ENCODE measurements at places on chromosomes 3 and 15.

- DNase-seq, result no peak
These were observed 293.6 kb downstream of the GAP43 start for GRCh38 chr3:115916866-115917265.

- no peak for DNase-seq
These were observed 193.1 kb downstream of the NR1D2 start for GRCh38 chr3:24137958-24138875.

DNA sequence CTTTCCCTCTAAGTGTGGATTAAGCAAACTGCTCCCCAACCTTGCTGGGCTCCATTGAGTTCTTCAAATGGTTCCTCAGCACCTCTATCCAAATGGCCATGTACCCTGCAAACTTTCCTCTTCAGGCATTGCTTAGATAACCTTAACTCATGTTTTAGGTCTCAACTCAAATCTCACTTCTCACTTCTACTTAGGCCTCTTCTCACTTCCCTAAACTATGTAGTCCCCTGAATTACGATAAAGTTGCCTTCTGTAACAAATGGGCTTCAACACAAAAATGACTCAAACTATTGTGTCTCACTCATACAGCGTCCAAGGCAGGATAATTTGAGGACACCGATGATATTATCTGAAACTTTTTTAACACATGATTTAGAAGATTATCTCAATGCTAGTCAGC lies 62.4 kb upstream of the STAC start:
- no peak for DNase-seq

DNA sequence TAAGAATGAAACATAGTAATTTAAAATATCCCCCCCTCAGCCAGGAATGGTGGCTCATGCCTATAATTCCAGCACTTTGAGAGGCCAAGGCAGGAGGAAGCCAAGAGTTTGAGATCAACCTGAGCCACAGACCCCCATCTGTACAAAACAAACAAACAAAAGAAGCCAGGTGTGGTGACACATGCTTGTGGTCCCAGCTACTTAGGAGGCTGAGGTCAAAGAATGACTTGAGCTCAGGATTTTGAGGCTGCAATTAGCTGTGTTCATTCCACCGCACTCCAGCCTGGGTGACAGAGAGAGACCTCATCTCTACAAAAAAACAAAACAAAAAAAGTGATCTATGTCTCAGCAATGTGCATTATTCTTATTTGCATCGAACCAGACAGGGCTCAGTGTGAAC lies 800.8 kb downstream of the MCTP2 start:
- no peak for DNase-seq

DNA sequence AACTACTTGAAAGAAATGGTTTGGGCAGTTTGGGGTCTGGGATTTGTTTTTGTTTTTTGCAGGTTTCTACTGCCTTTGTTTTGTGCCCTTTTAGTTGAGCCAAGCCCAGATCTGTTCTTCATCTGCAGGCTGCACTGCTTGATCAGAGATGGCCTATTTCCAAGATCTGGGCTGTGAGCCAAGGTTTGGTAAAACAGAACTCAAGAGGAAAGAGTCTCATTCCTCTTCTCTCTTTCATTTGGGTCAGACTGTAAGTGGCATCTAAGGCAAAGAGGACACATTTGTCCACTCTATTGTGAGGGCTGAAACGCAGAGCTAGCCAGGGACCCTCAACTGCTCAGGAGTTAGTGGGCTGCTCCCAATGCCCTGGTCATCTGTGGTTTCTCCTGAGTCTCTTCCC lies 104.4 kb upstream of the UBE3A start:
- no peak for DNase-seq

- DNase-seq, result no peak
These were observed 388.1 kb downstream of the FGF12 start for GRCh38 chr3:192339214-192339613.

DNA sequence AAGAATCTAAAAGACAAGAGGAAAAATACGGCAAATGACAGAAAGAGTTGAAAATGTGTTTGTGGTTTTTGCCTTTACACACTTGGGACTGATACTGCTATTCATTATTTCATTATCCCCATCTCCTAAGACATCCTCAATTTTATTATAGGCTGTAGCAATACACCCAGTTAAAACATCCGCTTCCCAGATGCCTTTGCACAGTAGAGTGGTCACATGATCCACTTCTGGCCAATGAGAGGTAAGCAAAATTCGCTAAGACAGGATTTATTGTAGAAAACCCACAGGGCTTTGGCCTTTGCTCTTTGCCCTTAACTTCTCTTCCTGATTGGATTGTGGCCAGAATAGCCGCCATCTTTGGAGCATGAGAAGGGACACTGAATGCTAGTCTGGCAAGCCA lies 53.2 kb upstream of the BOC start:
- no peak for DNase-seq

DNA sequence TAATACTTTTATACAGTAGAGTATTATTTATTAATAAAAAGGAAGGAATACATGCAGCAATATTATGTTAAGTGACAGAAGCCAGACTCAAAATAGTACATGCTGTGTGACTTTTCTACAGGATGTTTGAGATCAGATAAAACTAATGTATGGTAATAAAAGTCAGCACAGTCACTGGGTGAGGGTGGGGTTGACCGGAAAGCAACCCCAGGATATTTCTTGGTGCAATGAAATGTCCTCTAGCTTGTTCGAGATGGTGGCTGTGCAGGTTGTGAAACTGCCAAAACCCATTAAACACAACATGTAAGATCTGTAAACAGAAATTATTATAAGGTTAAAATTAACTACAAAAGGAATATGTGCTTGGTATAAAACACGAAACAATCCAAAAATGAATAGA lies 20.8 kb upstream of the ALDH1L1 start:
- no peak for DNase-seq

DNA sequence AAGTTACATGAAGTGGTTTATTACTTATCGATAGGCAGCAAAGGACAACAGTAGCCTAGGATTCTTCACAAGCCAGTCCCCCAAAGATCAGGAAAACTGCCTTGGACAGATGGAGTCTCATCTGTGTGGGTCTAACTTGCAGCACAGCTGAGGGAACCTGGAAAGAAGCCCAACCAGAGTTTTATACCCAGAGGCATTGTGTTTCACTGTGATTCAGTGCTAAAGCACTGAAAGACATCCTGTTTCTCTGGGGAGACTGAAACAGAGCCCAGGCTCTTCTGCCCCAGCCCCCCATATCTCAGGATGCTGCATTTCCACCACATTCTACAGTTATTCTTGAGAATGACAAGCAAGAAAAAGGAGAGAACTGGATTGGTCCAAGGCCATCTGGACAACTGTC lies 48.2 kb upstream of the PYDC2 start:
- no peak for DNase-seq

DNA sequence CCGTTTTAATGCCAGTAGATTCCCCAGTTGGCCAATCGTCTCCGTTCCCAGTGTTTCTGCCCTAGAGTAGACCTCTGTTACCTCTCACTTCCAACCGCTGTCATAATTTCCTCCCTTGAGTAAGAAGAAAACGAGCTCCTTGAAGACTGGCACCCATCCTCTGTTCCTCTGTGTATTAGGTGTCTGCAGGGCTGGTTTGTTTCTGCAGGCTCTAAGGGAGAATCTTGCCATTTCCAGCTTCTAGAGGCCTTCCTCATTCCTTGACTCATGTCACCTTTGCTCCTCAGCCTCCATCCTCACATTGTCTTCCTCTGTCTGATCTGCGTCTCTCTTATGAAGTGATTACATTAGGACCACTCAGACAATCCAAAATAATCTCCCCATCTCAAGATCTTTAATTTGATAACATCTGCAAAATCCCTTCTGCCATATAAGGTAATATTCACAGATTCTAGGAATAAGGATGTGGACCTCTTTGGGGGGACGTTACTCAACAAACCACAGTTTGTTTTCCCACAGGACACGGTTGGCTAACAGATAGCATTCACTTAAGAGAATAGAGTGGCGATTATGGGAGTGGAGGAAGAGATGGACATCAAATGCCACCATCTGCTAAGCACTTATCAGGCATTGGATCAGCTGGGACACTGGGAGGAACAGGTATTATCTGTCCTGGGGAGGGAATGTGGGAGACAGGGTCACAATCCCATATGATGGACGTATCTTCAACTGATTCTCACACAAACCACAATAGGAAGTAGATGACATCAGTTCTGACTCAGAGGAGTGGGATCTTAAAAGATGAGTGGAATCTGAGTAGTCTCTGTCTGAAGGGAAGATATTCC lies 17.1 kb downstream of the ARHGAP31 start:
- no peak for DNase-seq

GRCh38 chr3:56389183-56389830 lies 79.0 kb downstream of the ERC2 start:
- DNase-seq, result no peak

- DNase-seq, result no peak
These were observed 143.3 kb upstream of the SLCO3A1 start for GRCh38 chr15:91710080-91710698.

- DNase-seq, result no peak
These were observed 348.5 kb downstream of the PYDC2 start for GRCh38 chr3:191809326-191809949.

DNA sequence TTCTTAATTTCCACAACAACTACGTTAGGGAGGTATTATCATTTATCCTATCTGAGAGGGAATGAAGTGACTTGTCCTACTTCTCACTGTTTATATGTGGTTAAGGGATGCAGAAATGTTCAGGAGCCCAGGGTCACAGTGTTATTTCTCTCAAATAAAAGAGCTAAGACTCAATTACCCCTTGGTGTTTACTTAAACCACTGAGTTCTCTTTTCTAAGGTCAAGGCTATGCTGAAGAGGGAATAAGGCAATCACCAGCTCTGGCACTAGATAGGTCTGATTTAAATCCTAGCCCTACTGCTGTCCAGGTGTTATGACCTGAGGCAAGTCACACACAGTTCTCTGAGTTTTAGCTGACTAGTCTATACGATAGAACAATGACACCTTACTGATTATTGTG lies 35.7 kb upstream of the BCL6 start:
- no peak for DNase-seq

DNA sequence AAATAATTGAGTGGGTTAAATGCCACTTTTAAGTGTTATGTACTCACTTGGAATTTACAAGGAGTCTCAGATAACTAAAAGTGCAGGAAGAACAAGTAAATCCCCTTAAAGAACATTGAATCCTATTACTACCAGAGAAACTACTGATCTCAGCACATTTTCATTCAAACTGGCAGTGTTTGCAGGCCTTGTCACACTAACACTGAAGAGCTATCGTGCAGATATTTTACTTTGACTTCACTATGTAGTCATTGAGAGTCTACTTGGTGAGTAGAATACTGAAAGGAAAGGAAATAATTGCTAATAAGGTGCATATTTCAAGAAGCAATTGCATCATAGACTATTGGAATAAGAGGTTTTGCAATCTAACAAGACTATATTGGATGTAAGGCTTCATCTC lies 721.4 kb upstream of the CBLB start:
- no peak for DNase-seq

GRCh38 chr15:96337365-96338023 lies 7.0 kb downstream of the NR2F2 start:
- no peak for DNase-seq

DNA sequence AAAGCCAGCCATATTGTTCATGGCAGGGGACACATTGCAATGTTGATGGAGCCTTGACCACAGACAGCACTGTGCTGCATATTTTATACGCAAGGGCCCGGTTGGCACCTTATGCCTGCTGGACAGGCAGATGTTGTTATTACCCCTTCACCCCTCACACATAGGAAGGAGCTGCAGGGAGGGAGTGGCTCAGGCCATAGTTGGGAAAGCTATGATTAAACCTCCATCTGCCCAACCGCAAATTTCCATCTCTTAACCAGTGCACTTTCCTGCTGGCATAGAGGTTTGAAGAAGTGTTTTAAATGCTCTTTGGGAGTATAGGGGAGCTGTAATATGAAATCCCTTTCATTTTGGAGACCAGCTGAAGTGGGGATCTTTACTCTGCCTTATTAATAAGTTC lies 224.7 kb downstream of the CACNA2D3 start:
- no peak for DNase-seq

DNA sequence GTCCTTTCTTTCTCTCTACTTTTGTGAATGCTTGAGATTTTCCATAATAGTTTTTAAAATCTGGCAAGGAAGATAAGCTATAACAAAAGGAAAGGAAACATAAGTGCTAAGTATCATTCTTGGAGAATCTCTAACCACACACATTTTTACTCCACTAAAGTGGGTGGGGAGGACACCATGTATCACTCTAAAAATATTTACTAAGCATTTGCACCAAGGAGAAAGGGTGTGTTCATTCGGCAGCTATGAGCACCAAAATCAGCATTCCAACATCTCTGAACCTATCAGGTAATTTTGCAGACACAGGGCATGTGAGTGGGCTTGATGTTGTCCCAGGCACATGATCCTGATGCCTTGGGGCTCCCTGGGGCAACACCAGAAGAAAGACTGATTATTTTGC lies 5.5 kb downstream of the B4GALT4 start:
- no peak for DNase-seq

DNA sequence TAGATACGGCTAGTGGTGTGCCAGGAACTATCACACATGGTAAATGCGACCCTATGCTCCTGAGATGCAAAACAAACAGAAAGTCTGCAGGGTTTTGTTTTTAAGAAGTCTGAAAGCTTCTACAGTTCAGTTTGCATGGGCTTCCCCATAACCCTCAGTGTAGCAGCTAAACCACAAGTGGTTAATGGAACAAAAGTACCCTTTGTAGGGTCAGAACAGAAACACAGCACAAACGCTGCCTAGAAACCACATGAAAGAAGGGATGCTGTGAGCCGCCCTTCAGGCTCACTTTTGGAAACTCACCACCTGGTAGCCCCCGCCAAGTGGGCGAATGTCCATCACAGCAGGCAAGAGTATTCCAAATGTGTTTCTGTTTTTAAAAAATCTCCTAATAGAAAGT lies 46.2 kb downstream of the CTDSPL start:
- no peak for DNase-seq

DNA sequence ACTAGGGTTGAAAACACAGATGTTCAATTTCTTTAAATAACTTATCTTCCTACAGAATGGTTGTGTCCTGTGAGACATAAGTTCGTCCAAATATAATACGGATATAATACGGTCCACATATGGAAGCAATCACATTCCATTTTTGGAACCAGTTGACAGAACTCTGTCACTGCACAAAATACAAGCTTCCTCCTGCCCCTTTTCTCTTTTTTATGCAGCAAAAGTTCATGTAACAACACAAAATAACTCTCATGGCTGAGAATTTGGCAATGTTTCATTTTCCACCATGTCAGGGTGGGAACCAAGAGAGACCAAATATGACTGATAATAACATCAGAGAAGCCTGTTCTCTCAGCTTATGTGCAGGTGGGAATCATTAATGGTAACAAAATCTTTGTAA lies 158.1 kb upstream of the ZNF385D start:
- no peak for DNase-seq

DNA sequence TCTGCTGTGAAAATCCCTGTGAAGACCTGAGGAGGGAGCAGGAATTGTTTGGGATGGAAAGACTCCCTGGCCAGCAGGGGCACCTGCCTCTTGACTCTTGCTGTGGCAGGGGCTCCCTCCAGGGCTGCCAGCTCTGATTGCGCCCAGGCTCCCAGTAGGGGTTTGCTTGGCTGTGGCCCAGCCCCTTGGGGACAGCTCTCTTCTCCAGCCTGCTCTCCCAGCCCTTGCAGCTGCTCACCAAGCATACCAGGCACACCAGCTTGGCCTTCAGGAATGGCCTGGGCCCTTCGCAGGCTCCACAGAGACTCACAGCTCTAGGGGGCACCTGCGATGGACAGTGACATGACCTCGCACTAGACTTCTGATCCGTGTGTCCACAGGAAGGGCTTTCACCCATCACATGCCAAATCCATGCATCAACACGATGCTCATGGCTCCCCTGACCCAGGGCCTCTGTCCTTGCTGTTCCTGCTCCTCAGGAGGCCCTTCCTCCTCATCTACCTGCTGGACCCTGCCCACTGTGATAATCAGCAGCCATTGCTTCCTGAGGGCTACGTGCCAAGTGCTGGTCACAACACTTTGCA lies 61.8 kb downstream of the SCN5A start:
- DNase-seq, result no peak

- DNase-seq, result no peak
These were observed 35.7 kb downstream of the DLG1 start for GRCh38 chr3:197262709-197263108.

Measured in stimulated activated CD4-positive, alpha-beta T cell treated with anti-CD3 and anti-CD28 coated beads, Interleukin-15, amount 100 ng/mL, for 1 hour (primary cell).